ENCODE measurements at places on chromosomes 11 and 22.

GRCh38 chr22:27718186-27719035, 83.1 kb downstream of the MN1 start:
- DNase-seq: no peak

DNA sequence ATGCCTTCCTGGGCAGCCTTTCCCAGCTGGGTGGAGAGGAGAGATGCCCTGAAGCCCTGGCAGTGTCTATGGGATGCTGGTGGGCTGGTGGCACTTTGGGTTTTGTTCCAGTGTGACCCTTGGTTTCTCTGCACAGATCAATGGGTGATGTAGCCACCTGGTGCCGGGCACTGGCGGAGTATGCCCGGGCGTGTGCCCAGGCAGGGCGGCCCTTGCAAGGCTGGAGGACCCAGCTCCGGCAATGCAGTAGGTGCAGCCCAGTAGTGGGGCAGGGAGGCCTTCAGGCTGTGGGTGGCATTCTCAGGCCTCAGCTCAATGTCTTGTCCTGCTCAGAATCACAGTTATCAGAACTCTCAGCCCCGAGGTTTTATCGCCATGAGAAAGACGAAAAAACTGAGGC, 11.9 kb downstream of the OTOG start:
- DNase-seq: no peak

DNA sequence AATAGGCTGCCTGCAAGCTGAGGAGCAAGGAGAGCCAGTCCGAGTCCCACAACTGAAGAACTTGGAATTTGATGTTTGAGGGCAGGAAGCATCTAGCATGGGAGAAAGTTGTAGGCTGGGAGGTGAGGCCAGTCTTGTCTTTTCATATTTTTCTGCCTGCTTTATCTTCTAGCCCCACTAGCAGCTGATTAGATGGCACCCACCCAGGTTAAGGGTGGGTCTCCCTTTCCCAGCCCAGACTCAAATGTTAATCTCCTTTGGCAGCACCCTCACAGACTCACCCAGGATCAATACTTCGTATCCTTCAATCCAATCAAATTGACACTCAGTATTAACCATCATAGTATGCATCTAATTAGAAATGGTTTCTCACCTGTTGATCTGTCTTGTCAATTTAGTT, 5.0 kb upstream of the COX8A start:
- DNase-seq: no peak

DNA sequence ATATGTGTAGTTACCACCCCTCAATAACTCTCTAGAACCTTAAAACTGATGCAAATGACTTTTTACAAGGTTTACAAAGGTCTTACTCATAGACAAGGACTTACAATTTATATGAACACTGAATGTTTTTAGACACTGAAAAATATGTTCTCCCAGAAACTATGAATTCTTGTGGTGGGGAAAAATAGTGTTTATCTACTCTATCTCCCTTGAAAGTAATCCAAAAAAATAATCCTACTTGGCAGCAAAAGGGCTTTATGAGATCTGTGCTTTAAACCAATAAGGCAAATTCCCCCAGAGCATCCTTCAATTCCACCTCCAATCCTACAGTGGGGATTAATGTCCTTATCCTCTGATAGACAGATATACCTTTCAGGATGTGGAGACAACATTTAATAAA, 1984.1 kb upstream of the RAG2 start:
- DNase-seq: no peak

GRCh38 chr11:59178402-59178801, 6.5 kb downstream of the DTX4 start:
- DNase-seq: no peak

- no peak for DNase-seq
Measured at GRCh38 chr11:20712912-20713311, 43.5 kb downstream of the NELL1 start.
